Neural progenitor cell (in vitro differentiated cells): ENCODE measurements at places on chromosomes 2 and 18. TPM values are rescaled to one million over a fixed set of nuclear protein-coding genes. Genes with fewer than 3 reads are reported as not detected.
A peak's percentile ranks its signal among the peaks of the same experiment; 100 is the strongest.

DNA sequence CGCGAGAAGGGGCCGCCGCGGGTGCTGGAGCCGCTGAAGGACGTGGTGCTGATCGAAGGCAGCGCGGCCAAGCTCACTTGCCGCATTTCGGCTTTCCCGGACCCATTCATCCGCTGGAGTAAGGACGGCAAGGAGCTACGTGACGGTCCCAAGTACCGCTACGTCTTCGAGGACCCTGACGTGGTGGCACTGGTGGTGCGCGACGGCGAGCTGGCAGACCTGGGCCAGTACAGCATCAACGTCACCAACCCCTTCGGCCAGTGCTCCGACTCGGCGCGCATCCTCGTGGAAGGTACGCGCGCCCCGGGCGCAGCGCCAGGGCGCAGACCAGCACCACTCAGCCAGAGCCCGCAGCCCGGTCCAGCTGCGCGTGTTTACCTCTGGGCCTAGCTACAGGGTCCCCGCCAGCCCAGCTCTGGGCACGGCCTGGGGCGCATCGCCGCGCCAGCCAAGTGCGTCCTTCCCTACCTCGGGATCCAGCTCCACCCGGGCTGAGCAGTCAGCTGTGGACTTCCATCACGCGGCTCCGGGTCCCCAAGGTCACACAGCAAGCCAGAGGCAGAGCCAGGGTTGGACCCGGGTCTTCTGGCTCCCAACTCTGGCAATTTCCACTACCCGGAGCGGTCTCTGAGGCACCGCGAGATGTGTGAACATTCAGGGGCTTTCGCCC lies 1.7 kb upstream of the GMPPA start:
- DNase-seq, result peak; percentile 48

DNA sequence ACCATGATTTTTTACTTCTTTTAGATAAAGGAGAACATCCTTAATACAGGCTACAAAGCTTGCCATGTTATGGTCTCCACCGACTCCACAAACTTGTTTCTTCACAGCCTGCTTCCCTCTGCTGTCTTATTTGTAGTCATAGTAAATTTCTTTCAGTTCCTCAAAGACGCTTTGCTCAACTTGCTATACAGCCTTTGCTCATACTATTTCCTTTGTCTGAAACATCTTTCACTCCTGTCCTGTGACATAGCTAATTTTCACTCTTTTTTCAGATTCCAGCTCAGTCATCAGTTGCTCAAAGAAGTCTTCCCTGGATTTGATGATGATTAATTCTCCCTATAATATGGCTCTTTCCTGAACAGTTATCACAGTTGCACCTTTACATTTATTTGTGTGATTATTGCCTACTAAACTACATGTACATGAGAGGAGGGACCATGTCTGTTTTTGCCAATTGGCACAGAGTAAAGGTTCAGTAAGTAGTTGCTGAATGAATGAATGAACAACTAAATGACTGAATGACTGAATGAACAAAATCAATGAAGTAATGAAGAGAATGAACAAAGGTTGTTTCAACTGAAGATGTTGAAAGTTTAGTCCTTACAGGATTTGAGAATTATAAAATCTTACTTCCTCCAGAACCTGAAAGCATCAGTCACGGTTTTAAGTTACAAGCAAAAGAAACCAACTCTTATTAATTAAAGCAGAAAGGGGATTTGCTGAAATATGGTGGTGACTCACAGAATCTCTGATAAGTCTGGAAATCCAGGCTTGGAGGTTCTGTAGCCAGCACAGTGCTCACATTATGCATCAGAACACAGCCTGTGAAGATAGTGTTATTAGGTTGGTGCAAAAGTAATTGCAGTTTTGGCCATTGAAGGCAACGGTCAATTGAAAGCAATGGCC lies 186.4 kb upstream of the FAM98A start:
- DNase-seq, result no peak

- no peak for DNase-seq
Observed at GRCh38 chr2:127047054-127047453, 59.9 kb downstream of the BIN1 start.

DNA sequence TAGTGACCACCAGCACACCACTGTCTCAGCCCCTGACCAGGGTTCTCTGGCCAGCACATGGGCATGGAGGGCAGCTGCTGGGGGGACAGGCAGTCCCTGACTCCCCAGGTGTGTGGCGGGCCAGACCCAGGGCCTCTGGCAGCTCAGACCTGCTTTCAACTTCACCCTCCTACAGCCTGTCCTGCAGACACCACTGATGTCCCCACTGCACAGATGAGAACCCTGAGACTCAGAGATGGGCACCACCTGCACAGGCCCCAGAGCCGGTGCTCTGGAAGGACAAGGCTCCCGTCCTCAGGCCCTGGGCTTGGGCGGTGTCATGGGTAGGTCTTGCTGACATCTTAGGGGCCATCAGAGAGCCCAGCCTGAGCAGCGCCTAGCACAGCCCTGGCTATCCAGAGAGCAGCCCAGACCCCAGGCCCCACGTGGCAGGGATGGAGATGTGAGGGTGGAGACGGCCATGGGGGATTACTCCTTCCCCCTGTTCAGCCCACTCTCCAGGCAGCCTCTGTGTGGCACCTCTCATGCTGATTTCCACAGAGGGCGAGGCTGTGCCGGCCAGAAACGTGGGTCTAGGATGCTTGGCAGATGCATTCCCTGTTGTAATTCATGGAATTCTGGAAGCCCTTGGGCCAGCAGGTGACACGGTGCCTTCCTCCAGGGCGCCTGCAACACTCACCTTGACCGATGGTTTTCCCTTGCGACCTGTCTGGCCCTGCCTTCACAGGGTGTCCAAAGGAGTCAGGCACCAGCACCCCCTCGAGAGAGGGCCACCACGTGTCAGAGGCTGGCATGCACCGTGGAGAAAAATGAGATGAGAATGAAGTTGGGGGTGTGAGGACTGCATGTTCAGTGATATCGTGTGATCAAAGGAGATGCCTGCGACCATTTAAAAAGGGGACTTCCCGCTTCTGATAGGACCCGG lies 61.2 kb upstream of the GLI2 start:
- no peak for DNase-seq

Gene ANKRD44
- 2.5 and 3.4 TPM in 2 replicates for total RNA-seq

GRCh38 chr2:235551965-235552364 lies 58.1 kb downstream of the AGAP1 start:
- DNase-seq, result peak; percentile 77

GRCh38 chr2:144683966-144684365 lies 164.0 kb upstream of the ZEB2 start:
- DNase-seq, result no peak

DNA sequence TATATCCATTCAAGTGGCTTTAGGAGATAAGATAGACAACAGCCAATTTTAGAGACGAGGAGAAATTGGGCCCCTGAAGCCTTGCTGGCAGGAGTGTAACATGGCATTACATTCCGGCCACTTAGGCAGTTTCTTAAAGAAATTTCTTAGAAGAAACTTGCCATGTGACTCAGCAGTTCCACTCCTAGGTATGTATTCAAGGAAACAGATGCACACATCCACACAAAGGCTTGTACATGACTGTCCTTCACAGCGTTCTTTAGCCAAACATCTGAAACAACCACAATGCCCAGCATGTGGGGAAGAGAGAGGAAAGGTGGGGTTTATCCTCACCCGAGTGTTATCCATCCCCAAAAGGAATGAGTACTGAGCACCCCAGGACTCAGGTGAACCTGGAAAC lies 107.1 kb downstream of the NFATC1 start:
- no peak for DNase-seq

DNA sequence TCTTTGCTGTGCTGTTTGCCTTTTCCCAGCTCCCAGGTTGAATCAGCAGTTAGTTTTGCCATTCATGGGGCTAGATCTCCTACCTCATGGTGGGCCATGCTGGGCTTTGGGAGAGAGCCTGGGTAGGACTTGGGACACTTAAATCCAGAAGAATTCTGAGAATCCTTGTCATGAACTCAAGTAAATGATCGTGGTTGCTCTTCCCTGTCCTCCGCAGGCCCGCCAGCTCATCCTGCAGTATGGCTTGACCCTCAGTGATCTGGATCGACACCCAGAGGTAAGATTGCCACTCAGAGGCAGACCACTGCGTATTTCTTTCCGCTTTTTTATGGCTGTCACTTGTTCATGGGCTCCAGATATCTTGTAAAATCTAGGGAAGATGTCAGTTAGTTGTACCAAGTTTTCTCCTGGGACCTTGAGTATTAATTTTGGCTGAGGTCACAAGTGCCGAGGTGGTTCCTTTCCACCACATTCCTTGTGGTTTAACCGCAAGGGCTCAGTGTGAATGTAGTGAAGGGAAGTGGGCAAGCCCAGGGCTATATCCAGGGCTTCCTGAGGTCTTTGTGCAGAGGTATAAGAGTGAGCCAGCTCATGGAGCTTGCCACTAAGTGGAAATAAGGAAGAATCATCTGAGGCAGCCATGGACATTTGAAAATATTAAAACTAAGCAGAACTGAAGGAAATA lies 37.7 kb downstream of the RPIA start:
- DNase-seq, result no peak

Gene DPYSL5
- total RNA-seq, result 46.3 and 93.5 TPM in 2 replicates

DNA sequence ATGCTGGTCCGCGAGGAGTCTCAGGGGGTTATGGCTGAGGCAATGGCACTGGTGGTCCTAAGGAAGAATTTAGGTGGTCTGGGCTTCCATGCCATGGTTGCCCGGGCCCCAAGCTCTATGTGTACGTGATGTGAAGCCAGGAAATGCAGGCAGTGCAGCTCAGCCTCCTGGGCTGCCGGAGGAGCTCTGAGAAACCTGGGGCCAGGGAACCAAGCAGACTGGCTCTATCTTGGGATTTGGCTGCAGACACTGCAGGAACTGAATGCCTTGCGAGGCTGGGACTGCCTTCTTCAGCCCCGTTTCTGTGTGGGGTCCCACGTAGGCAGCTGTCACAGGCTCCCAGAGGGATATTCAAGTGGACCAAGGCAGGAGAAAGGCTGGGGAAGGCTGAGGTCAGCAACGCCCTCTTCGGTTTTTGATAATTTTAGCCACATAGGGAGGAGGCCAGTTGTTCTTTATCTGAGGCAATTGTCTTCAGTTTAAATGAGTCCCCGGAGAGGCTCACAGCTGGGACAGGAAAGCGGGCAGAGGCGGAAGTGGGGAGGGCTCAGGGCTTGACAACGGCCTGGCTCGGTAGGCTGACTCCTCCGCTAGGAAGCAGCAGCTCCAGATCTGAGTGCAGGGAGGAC lies 77.7 kb downstream of the RHOB start:
- peak; percentile 48 for DNase-seq

Gene MYOM1
- total RNA-seq, result 0.45 and 1.4 TPM in 2 replicates

- DNase-seq, result no peak
Observed at GRCh38 chr2:197137231-197137630, 173.3 kb downstream of the ANKRD44 start.

Gene C2orf78
- 0.06 and 0.21 TPM in 2 replicates for total RNA-seq

- peak; percentile 71 for DNase-seq
Observed at GRCh38 chr2:1546023-1546591, 132.8 kb downstream of the TPO start.

- DNase-seq, result no peak
Observed at GRCh38 chr2:118050386-118050785, 36.5 kb upstream of the CCDC93 start.

DNA sequence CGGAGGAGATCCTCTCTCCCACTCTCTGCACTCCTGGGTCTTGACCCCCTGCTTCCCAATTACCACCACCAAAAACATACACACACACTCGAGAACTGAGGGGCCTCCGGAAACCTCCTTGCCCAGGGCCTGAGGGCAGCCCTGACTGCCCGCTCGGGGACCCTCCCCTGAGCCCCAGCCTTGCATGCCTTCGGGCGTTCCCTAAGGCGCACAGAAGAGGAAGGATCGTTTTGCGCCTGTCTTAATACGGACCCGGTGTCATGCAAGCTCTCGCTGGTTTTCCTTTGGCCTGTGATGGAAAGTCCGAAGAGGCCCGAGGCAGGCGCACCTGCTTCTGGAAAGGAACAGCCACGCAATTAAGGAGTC lies 19.8 kb downstream of the POU3F3 start:
- peak; percentile 49 for DNase-seq

- DNase-seq, result no peak
Observed at GRCh38 chr18:60905699-60906098, 427.5 kb upstream of the CDH20 start.

DNA sequence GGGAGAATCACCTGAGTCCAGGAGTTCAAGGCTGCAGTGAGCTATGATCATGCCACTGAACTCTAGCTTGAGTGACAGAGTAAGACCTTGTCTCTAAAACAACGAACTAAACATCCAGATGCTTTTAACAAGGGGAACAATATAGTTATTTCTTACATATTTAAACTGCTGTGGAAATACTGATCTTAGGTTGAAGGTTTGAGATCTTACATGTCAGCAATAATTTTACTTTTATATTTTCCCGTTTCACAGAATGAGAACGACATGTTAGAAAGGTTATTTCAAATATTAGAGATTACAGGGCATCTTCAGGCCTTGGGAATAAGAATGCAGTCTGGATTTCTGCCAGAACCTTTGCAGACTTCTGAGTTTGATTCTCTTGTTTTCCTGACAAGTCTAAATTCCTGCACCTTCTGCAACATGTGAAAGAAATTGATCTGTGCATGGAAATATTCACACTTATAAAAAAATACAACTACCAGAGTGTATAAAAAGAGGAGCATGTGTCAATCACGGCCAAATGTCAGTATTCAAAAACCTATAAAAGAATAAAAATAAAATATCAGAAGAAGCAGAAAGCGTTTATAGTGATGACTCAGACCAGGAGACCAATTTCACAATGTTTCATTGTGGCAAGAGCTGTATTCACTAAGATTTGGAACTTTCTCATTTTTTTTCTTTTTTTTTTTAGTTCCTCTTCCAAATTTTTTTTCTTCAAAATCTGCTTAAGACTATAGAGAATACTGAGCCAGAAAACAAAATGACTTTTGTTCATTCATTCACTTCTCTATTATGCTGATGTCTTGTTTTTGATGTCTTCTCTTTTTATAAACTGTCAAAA lies 29.6 kb downstream of the COLEC12 start:
- no peak for DNase-seq

Gene ASIC4
- 0.26 and 2.4 TPM in 2 replicates for total RNA-seq

GRCh38 chr2:36367486-36367885 lies 11.9 kb downstream of the CRIM1 start:
- DNase-seq, result no peak

Gene LYPD1
- total RNA-seq, result 5.3 and 6.0 TPM in 2 replicates

Gene SLC9A4
- total RNA-seq, result not detected in 2 replicates

GRCh38 chr2:233163486-233164103 lies 87.9 kb upstream of the ATG16L1 start:
- DNase-seq, result no peak
